Retina (tissue), 1 donor: ENCODE measurements at places on chromosomes 16 and 17.

DNA sequence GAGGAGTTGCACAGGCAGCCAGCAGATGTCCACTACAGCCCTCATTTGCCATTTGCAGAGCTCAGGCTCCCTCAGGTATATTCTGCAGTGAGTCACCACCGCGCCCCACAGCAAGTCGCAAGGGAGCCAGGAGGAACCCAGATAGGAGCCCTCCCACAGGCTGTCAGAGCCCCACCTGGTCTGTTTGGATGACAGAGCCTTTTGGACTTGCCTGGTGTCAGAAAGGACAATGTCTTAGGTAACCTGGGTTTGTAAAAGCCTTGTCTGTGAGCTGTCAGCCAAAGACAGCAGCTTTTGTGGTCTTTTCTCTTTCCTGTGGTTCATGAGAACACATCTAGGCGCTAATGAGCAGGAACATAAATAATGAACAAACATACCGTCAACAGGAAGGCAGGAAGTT is 70.9 kb downstream of the GNAO1 start:
- DNase-seq, result no peak

- DNase-seq, result no peak
Observed at GRCh38 chr17:55728833-55729232, 6.2 kb upstream of the TMEM100 start.

GRCh38 chr16:11064202-11064540 is 119.8 kb downstream of the CLEC16A start:
- no peak for DNase-seq

GRCh38 chr17:51065466-51065865 is 55.2 kb downstream of the SPAG9 start:
- DNase-seq, result no peak

DNA sequence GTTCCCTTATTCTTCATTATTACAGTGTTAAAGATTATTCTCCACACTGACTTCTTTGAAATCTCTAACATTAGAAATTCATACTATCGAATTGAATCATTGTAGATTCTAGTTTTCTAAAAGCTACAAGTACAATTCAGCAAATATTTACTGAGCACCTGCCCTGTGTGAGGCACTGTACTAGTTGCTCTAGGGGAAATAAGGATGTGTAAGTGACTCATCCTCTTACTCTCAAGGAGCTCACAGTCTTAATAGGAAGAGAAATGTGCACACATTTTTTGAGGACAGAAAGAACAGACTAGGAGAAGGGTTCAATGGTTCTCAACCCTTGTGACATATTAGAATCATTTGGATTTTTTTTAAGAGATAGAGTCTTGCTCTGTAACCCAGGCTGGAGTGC is 7.7 kb upstream of the SLFN12L start:
- DNase-seq, result no peak

DNA sequence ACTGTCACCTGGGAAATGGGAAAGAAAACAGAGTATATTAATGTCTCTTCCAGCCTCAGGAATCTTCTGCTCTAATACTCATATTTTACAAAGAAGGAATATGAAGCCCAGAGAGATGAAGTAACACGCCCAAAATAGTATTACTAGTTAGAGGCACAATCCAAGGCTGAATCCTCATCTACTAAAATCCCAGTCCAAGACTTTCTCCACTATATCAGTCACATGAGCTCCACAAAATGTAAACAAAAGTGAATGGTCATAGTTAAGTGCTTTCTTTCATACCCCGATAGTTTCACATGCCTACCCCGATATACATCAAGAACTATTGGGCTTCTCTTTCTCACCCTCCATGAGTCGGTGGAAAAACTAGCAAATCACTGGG is 965 bp downstream of the INTS2 start:
- no peak for DNase-seq

DNA sequence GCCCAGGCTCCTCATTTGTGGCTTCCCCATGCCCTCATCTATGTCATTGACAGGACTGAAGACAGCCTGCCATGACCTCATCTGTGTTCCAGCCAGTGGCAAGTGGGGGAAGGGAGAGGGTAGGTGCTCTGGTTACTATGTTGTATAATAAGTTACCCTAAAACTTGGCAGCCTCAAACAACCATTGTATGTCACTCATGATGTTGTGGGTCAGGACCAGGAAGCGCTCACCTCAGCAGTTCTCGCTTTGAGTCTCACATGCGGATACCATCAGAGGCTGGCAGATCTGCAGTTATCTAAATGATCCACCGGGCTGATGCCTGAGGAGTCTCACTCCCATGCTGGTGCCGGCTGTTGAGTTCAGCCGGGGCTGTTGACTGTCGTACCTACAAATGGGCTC is 89.0 kb upstream of the TMEM97 start:
- no peak for DNase-seq

GRCh38 chr17:74949455-74950115 is 13.9 kb downstream of the OTOP3 start:
- DNase-seq, result no peak

GRCh38 chr17:7396147-7396546 is 1.8 kb upstream of the PLSCR3 start:
- no peak for DNase-seq

GRCh38 chr17:17189559-17189958 is 16.6 kb downstream of the PLD6 start:
- DNase-seq, result no peak

GRCh38 chr17:1643293-1643998 is 2.1 kb downstream of the SCARF1 start:
- DNase-seq, result peak; percentile 54

DNA sequence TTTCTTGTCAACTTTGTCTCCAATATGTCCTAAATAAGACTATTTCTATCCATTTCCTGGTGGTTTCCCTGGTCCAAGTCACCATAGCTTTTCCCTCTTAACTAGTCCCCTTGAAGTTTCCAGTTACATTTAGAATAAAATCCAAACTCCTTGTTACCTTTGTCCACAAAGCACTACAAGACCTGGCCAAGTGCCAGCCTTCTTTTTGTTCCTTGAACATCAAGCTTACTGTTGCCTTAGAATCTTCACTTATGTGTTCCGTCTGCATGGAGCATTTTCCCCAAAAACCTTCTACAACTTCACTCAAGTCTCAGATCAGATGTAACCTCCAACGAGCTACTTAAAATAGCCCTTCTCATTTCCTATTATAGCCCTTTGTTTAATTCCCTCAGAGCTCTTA is 101.4 kb downstream of the ITFG1 start:
- DNase-seq, result no peak

DNA sequence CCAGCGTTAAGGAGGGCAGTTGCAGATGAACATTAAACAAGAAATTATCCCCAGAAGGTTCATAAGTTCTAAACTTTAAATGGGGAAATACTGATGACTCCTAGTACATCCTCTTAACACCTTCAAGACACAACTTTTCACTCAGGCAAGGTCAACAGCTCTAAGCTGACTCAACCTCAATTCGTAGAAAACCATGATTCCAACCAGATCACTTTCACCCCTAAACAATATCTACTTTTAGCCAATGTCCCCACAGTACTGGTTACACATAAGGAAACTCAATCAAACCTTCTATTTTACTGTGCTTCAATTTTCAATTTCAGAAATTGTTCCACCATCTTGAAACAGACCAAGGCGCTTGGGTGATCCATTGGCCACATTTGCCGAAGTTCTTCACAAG is 2.3 kb downstream of the CDYL2 start:
- no peak for DNase-seq

DNA sequence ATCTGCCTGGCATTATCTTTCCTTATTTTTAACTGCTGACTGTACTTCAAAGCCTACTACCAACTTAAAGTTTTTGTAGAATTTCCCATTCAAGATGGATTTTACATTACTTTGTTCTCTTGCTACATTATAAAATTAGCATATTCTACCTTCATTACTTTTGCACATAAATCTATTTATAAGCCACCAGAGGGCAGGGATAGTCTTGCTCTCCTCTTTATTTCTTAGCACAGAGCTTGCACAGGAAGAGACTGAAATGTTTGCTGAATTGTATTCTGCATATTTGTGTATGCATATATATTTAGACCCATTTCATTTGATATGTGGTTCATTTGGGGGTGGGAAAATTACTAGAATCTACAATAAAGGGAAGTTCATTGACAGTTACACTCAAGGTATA is 108.0 kb downstream of the SKAP1 start:
- no peak for DNase-seq

DNA sequence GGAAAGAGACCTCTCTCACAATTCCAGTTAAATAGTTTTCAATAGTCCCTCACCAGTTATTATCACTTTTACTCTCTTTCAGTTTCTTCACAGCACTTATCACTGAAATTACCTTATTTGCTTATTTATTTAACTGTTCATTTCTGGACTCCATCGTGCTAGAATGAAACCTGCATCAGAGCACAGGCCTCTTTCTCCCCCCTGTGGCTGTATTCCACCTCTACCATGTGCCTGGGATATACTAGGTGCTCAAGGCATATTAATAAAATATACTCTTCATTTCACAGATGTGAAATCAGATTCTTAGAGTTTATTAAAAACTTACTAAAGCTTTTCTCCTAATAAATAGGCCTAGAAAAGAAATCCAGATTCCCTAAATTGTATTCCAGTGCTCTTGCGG is 308.9 kb upstream of the MON1B start:
- no peak for DNase-seq

DNA sequence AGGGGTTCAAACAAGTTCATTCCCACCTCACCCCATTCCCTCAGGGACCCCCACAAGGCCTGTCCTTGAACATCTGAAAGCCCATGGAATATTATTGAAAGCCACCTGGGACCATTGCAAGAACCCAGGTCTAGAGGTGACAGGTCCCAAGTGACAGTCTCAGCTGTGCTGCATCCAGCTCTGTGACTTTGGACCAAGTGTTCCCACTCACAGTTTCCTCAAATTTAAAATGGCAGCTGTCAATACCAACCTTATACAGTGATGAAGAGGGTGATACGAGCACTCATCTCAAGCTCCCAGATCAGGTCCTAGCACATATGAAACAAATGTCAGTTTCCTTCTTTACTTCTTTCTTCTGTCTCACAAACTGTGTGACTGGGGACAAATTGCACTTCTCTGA is 9.1 kb downstream of the ERAL1 start:
- DNase-seq, result no peak

GRCh38 chr17:44533533-44534246 is 23.6 kb upstream of the FZD2 start:
- DNase-seq, result peak; percentile 92

DNA sequence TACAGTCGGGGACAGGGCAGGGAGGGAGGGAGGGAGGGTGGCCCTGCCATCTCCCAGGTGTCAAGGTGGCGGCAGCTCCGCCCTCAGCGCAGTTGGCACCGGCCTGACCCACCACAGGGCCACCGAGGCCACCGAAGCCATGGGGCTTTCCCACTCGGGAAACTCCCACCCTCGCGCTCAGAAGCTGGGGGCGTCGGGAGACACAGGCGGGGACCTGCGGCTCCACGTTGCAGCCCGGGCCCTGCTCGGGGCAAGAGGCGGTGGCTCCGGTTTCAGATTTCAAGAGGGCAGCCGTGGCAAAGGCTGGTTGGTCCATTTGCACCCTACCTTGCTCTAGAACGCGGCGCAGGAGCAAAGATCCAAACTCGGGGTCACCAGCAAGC is 544 bp downstream of the CYB561 start:
- no peak for DNase-seq

- DNase-seq, result no peak
Observed at GRCh38 chr16:25872369-25873070, 180.8 kb downstream of the HS3ST4 start.

DNA sequence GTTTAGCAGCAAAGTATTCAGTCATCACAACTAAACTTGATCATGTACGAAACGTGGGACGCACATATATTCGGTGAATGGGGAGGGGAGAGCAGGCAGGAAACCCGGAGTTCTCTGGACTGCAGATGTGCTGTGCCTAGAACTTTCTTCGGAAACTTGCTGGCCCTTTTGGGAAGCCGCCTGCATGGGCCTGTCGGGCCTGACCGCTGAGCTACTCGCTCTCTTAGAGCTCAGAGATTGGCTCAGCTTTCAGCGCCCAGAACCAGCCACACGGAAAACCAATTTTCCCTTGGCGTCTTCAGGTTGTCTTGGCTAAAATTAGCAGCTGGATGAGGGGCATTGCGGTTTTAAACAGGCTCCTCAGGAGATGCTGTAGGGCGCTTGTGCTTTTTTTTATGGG is 38.1 kb downstream of the ZDHHC7 start:
- DNase-seq, result no peak

DNA sequence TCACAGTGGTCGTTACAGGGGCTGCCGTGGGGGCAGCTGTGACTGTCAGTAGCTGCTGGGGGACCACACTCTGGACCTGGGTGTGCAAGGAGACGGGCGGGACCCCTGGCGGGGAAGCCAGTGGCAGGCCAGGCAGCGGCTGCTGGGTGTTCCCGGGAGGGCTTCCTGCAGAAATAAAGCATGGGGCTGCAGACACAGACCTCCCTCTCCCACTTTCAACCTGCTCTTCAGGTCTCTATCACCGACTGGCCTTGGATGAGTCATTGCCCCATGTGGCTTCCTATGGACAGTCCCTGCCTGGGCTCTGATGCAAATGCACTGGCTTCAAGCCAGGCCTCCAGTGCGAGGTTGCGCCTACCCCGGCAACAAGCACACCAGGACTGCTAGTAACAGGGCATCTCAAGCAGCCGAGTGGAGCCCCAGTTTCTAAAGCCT is 17.2 kb downstream of the SREBF1 start:
- DNase-seq, result no peak

- no peak for DNase-seq
Observed at GRCh38 chr17:49698005-49698404, 9.8 kb downstream of the SLC35B1 start.

- no peak for DNase-seq
Observed at GRCh38 chr16:20243731-20244281, 83.5 kb downstream of the GP2 start.

GRCh38 chr16:4166821-4167220 is 50.6 kb upstream of the ADCY9 start:
- no peak for DNase-seq
